ENCODE measurements at places on chromosomes 3 and 15.

- no peak for DNase-seq
Observed at GRCh38 chr15:57861815-57862586, 155.5 kb downstream of the POLR2M start.

- DNase-seq: no peak
Observed at GRCh38 chr15:26805470-26805869, 32.6 kb upstream of the GABRB3 start.

DNA sequence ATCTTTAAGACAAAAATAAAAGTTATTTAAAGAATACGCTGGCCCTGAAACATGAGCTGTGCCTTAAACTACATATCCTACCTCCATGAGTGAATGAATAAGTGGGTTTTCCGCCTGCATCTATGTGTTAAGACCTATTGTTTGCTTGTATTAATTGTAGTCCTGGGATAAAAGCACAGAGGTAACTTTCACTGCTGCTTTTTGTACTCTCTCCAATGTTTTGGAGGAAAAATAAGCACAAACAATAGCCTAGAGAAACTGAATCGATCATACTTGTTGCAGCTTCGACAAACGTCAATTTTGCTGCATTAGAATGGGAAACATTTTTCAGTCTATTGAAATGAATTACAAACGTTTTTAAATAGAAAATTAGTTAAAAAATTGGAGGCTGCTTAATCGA is 1.3 kb upstream of the CTNNB1 start:
- DNase-seq: no peak

DNA sequence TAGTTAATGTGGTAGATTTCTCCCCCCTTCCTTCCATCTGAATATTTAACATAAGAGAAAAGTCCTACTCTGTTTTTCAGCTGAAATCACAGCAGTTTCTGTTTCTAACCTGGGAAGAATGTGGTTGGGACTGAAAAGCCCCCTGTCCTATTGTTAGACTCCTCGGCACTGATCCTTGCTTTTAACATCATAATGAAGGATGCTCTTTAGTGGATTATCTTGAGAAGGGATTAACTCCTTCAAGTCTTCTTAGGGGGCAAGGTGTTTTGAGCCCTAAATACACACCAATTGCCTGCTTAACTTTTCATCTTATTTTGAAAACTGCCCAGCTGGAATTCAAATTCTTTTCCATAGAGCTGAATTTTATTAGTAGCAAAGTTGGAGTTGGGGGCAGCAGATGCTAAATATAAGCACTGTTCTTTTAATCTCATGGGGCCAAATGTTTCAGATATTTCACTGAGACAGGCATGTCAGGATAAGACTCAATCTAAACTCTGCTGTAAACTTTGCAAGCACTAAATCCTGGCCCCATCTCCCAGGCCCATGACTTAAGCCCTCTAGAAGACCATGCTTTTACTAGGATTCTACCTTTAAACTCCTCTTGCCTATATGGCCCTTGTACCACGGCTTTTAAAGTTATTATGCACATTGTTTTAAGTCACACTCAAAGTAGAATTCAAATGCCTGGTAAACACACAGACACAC is 243.2 kb upstream of the NR2F2 start:
- no peak for DNase-seq

- no peak for DNase-seq
Observed at GRCh38 chr3:4551051-4551711, 58.0 kb downstream of the ITPR1 start.

Data from activated naive CD4-positive, alpha-beta T cell (primary cell).